ENCODE measurements at places on chromosomes 5 and 9.

GRCh38 chr5:9207817-9208418 is 338.0 kb downstream of the SEMA5A start:
- no peaks in the 10 kb centered on the region for H3K4me1 ChIP-seq
- no peak overlapping the region for H3K27ac ChIP-seq
- no peaks in the 10 kb centered on the region for H3K36me3 ChIP-seq
- H3K27me3 ChIP-seq: no peaks in the 10 kb centered on the region
- H3K4me3 ChIP-seq: no peak overlapping the region

DNA sequence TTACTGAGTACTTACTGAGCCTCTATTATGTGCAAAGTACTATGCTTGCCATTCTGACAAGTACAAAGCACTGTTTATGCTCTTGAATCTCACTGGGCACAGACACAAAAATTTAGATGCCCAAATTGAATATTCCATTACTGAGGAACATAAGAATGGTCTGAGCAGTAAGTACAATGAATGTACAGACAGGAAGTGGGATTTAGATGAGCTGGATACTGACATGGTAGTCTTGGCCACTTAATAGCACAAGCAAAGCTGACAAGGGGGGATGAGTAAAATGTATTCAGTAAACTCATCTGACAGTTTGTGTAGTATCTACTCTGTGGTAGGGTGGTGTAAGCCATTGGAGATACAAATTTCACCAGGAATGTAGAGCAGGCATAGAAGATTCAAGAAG is 132.4 kb downstream of the EFNA5 start:
- H3K4me1 ChIP-seq: peaks cover 8% of the 10 kb centered on the region
- no peak overlapping the region for H3K4me3 ChIP-seq
- no peak for DNase-seq
- no peak overlapping the region for H3K27ac ChIP-seq
- peaks cover 12% of the 10 kb centered on the region for H3K27me3 ChIP-seq
- no peaks in the 10 kb centered on the region for H3K36me3 ChIP-seq

GRCh38 chr9:133104718-133105460 is 16.2 kb downstream of the RALGDS start:
- H3K27me3 ChIP-seq: no peaks in the 10 kb centered on the region
- no peak overlapping the region for H3K27ac ChIP-seq
- H3K4me3 ChIP-seq: no peak overlapping the region
- peaks cover 4% of the 10 kb centered on the region for H3K4me1 ChIP-seq
- H3K36me3 ChIP-seq: peaks cover 21% of the 10 kb centered on the region
- DNase-seq: no peak

DNA sequence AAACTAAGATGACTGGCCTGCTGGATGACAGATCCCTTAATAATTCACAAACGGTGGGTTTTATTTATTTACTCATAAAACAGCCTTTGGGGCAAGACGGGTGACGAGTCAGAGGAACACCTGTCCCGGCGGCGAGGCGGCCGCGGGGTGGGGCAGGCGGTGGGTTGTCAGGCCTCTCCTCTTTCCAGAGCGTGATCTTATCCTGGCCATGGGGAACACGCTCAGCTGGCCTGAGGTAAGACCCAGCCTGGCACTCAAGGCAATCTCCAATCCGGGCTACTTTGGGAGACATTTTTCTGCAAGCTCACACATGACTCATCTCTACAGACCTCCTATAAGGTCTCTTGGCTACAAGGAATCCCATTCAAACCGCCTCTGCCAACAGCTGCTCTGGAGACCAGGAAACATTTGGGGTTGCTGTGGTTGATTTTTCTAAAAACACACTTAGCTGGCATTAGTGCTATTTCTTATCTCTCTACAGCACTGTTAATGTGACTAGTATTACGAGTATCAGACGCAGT is 6.3 kb downstream of the RAPGEF1 start:
- peaks cover 6% of the 10 kb centered on the region for H3K36me3 ChIP-seq
- no peaks in the 10 kb centered on the region for H3K27me3 ChIP-seq
- peak; percentile 58 for DNase-seq
- H3K4me1 ChIP-seq: peaks cover 80% of the 10 kb centered on the region
- peak overlapping the region; percentile 88 for H3K4me3 ChIP-seq
- peak overlapping the region; percentile 98 for H3K27ac ChIP-seq

- no peaks in the 10 kb centered on the region for H3K4me1 ChIP-seq
- DNase-seq: no peak
- no peaks in the 10 kb centered on the region for H3K36me3 ChIP-seq
- peaks cover 2% of the 10 kb centered on the region for H3K27me3 ChIP-seq
Observed at GRCh38 chr9:108468364-108468763, 387.4 kb downstream of the ACTL7B start.

- no peak for DNase-seq
- no peaks in the 10 kb centered on the region for H3K27me3 ChIP-seq
- no peaks in the 10 kb centered on the region for H3K36me3 ChIP-seq
- H3K27ac ChIP-seq: no peak overlapping the region
- H3K4me3 ChIP-seq: no peak overlapping the region
Observed at GRCh38 chr5:18984559-18985080, 1003.4 kb downstream of the CDH18 start.

DNA sequence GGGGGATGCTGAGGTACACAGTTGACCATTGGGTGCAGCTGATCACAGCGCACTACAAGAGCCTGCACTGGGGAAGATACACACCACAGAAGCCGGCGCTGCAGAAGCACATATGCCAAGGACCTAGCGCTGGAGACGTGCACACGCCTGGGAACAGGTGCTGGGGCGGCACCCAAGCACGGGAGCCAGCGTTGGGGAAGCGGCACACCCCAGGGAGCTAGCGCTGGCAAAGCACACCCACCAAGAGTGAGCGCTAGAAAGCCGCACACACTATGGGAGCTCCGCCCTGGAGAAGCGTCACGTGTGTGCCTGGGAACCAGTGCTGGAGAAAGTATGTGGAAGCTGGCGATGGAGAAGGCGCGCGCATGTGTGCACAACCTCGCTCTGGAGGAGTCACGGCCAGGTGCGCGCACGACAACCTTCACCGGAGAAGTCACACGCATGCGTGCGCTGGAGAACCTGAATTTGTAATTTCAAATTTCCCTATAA is 4.5 kb downstream of the FANCC start:
- H3K4me3 ChIP-seq: peak overlapping the region; percentile 58
- H3K36me3 ChIP-seq: peaks cover 2% of the 10 kb centered on the region
- H3K27ac ChIP-seq: no peak overlapping the region
- H3K27me3 ChIP-seq: peaks cover 10% of the 10 kb centered on the region

DNA sequence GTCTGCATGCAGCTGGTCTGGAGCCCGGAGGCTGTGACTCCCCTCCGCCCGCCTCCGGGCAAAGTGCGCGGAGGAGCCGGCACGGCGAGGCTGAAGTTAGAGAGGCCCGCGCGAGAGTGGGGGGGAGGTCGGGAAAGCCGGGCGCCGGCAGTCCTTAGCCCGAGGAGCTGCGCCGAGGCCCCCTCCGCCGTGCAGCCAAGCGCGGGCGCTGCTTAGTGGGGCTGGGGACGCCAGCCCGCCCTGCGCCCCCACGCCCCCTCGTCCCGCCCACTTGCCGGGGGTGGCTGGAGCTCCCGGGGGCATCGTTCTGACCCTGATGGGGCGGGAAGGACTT is 403 bp downstream of the NINJ1 start:
- peak overlapping the region; percentile 87 for H3K27ac ChIP-seq
- peaks cover 34% of the 10 kb centered on the region for H3K4me1 ChIP-seq
- no peak for DNase-seq
- no peaks in the 10 kb centered on the region for H3K27me3 ChIP-seq
- H3K4me3 ChIP-seq: peak overlapping the region; percentile 89

GRCh38 chr5:132261881-132262845 is 4.7 kb downstream of the PDLIM4 start:
- H3K36me3 ChIP-seq: no peaks in the 10 kb centered on the region
- H3K4me3 ChIP-seq: no peak overlapping the region
- DNase-seq: no peak
- H3K4me1 ChIP-seq: peaks cover 10% of the 10 kb centered on the region
- no peak overlapping the region for H3K27ac ChIP-seq
- peaks cover 2% of the 10 kb centered on the region for H3K27me3 ChIP-seq

- H3K27me3 ChIP-seq: no peaks in the 10 kb centered on the region
- H3K36me3 ChIP-seq: no peaks in the 10 kb centered on the region
- H3K4me1 ChIP-seq: no peaks in the 10 kb centered on the region
- no peak overlapping the region for H3K4me3 ChIP-seq
- DNase-seq: no peak
Observed at GRCh38 chr9:13929013-13929412, 384.9 kb downstream of the NFIB start.

DNA sequence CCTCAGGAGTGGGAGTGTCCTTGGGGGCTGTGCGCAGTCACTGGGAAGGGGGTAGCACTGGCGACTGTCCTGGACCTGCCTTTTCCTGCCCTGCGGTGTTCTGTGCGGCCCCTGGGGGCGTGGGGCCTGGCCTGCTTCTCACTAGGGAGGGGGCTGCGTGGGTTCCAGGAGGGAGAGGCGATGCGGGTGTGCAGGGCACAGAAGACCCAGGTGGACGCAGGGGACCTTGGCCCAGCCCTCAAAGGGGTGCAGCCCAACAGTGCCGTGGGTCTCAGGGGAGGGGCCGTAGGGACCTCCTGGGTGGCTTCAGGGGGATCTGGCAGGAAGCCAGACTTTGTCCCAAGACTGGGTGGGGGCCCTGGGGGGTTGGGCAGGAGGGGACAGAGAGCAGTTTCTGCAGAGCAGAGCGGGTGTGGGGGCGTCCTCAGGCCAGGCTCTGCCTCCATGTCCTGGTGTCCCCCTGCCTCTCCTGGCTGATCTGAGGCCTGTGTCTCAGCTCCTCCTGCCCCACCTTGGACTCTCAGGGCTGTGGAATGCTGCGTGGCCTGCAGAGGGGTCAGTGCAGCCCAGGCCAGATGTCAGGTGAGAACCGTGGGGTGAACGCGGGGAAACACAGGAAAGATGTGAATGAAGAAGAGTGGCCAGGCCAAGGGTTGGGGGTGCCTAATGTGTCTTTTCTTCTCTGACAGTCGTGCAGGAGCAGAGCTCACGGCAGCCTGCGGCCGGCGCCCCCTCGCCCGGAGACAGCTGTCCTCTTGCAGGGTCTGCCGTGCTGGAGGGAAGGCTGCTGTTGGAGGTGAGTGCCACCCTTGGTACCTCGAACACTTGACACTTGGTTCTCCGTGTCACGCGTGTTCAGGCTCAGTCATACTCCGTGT is 54.6 kb downstream of the AHRR start:
- no peak overlapping the region for H3K4me3 ChIP-seq
- peaks cover 27% of the 10 kb centered on the region for H3K36me3 ChIP-seq
- peak overlapping the region; percentile 90 for H3K27ac ChIP-seq
- peak; percentile 32 for DNase-seq
- H3K27me3 ChIP-seq: no peaks in the 10 kb centered on the region
- peaks cover 63% of the 10 kb centered on the region for H3K4me1 ChIP-seq

DNA sequence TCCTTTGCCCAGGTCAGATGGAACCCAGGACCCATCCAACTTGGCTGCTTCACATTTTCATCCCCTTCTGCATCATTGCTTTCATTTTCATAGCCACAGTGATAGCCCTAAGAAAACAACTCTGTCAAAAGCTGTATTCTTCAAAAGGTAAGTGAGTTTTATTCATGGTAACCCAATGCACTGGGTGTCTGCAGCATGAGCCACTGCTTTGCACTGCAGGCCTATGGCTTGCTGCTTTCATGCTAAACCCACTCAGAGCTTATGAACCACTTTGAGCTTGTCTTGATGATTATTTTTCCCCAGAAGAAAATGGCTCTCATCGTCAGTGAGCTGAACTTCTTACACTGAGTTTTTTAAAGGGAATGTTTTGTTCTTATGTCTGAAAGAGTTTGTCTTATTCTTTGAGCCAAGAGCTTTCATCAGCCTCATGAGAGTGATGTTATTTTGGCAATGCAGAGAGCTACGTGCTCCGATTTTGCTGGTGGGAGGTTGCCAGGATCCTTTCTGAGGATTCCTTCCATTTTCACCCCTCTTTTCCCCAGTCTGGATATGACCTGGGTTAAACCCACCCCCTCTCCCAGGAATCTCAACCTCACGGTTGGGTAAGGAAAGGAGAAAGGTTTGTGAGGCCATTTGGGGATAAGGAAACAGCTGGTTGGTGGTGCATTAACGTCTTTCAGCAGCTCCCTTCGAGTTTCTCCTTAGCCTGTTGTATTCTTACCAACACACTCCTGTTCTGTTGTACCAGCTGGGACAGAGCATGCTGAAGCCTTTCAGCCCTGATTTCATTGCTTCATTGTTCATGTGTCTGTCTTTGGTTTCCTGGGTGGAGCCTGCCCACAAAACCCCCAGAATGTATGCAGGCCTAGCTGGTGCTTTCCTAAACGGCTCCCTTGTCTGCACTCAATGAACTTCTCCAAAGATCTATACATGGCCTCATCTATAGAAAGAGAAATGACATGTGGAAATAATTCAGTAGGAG is 47.6 kb downstream of the PDCD1LG2 start:
- peak overlapping the region; percentile 83 for H3K27ac ChIP-seq
- H3K27me3 ChIP-seq: no peaks in the 10 kb centered on the region
- H3K36me3 ChIP-seq: peaks cover 13% of the 10 kb centered on the region
- H3K4me3 ChIP-seq: peak overlapping the region; percentile 66
- peaks cover 25% of the 10 kb centered on the region for H3K4me1 ChIP-seq
- DNase-seq: peak; percentile 47

DNA sequence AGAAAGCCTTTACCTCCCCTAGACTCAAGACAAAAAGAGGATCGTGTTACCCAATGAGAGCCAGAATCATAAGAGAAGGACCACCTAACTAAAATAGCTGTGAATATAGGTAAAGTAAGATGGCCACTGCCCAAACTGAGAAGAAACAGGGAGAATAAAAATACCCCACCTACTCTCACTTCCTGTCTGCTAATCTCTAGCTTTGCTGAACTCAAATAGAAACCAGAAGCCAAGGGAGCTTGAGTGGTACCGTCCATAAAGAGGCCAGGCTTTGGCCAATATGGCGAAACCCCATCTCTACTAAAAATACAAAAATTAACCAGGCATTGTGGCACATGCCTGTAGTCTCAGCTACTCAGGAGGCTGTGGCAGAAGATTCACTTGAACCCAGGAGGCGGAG is 123.0 kb upstream of the FST start:
- no peaks in the 10 kb centered on the region for H3K4me1 ChIP-seq
- H3K4me3 ChIP-seq: no peak overlapping the region
- no peaks in the 10 kb centered on the region for H3K36me3 ChIP-seq

DNA sequence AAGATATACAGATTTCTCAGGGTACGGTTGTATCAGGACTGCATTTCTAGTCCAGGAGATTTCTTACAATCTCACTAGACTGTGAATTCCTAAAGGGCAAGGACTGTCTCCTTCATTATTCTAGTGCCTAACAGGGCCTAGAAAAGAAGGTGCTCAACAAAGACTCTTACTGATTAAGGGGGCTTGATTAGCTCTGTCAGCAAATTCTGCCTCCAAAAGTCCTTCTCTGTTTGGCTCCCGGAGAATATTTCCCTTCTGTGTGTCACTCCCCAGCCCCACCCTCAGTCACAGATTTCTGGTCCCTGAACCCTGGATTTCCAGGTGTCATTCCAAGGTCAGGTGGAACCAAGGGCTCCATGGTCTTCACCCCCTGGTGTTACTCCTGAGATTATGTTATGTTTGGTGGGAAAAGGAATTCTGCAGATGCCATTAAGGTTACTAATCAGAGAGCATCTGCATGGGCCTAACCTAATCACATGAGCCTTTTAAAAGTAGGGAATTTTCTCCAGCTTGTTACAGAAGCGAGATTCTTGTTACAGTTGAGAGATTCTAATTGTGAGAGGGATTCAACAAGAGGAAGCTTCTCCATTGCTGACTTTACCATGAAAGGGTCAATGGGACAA is 167.7 kb upstream of the LHFPL2 start:
- no peak overlapping the region for H3K4me3 ChIP-seq
- peaks cover 4% of the 10 kb centered on the region for H3K4me1 ChIP-seq
- DNase-seq: no peak

GRCh38 chr5:30894811-30895210 is 298.7 kb upstream of the CDH6 start:
- no peak for DNase-seq
- H3K36me3 ChIP-seq: no peaks in the 10 kb centered on the region
- no peaks in the 10 kb centered on the region for H3K27me3 ChIP-seq
- no peak overlapping the region for H3K27ac ChIP-seq

Data from activated naive CD8-positive, alpha-beta T cell treated with anti-CD3 and anti-CD28 coated beads, Interleukin-2, amount 10 ng/mL, durations not matched to agents 7 days and 5 days (primary cell).